ENCODE measurements at places on chromosomes 6 and 20. TPM values are rescaled to one million over a fixed set of nuclear protein-coding genes. Genes with fewer than 3 reads are reported as not detected.

Gene TBXT
- not detected for total RNA-seq

Gene RAD21L1
- not detected for total RNA-seq

Gene ZNF311
- 0.87 TPM for total RNA-seq

Gene SEC23B
- total RNA-seq: 131 TPM

Gene EIF6
- 183 TPM for total RNA-seq

Gene ZFP57
- total RNA-seq: 2.6 TPM

Gene LCA5
- 0.18 TPM for total RNA-seq

Gene BPIFB4
- total RNA-seq: not detected

Gene CLDN20
- total RNA-seq: not detected

Gene PAX1
- not detected for total RNA-seq

All from activated T-helper 2 cell treated with anti-CD3 and anti-CD28 coated beads, Interferon-gamma antibody, Interleukin-2, Interleukin-4, amounts not matched to agents 10 μg/mL and 5 μg/mL and 100 μg/mL, durations not matched to agents 14 hours and 24 hours and 36 hours (primary cell).